ENCODE measurements at places on chromosomes 1 and 21.

- DNase-seq = no peak
Measured at GRCh38 chr1:30452170-30452569, 271.2 kb downstream of the MATN1 start.

GRCh38 chr1:3930301-3931006 lies 30.4 kb upstream of the C1orf174 start:
- DNase-seq = no peak

- DNase-seq = no peak
Measured at GRCh38 chr1:156848461-156849150, 10.3 kb downstream of the INSRR start.

GRCh38 chr1:81775510-81775909 lies 25.2 kb upstream of the ADGRL2 start:
- no peak for DNase-seq

GRCh38 chr1:203839081-203839480 lies 22.3 kb upstream of the SNRPE start:
- DNase-seq = no peak

GRCh38 chr1:205811660-205812059 lies 1.3 kb downstream of the SLC41A1 start:
- no peak for DNase-seq

DNA sequence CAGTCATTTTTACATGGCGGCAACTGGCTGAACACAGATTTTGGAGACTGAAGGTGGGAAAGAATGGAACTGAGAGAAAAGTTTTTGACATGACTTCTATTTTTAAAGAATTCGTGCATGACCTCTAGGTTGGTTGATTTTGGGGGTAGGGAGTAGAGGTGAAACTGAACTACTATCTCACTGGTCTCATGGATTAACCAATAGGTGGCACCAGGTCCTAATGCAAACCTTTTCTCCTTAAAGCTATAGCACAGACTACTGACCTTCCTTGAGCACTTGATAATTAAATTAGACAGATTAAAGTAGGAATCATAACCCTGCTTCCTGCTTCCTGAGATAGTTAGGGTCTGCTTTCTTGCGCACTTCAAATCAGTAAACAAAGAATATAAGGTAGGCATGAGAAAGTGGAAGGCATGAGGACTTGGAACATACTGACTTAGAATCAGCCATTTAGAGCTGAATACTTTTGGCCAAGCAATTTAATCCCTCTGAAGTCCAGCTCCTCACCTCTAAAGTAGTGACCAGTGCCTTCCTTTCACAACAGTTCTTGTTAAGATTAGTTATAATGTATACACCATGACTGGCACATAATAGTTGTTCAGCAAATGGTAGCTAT lies 206.0 kb downstream of the CENPF start:
- DNase-seq = no peak

GRCh38 chr1:209549443-209550205 lies 33.9 kb upstream of the CAMK1G start:
- no peak for DNase-seq

GRCh38 chr1:246875041-246876026 lies 56.4 kb downstream of the AHCTF1 start:
- DNase-seq = no peak

DNA sequence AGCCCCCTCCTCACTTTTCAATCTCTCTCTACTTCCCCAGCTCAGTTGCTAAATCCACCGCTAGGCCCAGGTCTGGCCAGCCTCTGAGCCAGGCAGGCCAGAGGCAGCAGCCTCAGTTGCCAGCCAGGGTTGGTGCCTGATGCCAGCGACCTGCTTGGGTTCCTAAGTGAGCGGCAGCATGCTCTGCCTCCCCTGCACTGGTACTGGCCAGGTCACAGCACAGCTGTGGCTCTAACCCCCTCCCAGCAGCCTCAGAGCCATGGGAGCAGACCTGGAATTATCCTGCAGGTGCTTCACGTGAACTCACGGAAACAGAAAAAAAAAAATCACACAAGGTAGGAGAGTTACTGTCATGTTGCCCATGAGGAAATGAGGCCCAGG lies 82.5 kb upstream of the ATF3 start:
- DNase-seq = no peak

DNA sequence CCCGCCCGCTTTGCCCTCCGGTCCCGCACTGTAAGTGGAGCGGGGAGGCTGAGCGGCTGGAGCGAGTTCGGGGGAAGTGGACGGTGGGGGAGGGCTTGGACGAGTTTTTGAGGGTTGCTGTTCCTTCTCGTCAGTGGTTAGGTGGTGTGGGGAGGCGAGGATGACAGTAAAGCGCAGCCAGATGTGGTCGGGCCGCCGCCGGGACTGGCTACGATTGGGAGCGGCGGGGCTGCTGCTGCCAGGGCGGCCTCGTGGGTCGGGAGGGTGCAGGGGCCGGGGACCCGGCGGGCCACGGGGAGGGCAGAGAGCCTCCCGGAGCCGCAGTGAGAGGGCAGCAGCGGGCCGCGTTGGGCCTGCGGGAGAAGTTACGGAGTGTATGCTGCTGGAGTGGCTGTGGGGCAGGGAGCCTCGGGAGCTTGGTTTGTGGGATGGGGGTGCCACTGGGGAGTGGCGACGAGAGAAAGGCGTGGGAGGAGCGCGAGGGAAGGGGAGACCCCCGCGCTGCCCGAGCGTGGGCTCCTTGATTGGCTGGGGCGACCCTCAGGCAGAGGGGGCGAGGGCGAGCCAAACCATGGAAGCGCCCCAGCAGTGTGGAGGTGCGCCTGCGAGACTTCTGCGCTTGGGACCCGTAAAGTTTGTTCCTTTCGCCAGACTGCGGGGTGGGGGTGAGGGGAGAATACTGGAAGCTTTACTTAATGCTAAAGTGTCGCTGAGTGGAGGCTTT lies 2.1 kb downstream of the ADGRL2 start:
- no peak for DNase-seq

- no peak for DNase-seq
Measured at GRCh38 chr1:61081144-61081685, 1.1 kb upstream of the NFIA start.

- DNase-seq = no peak
Measured at GRCh38 chr1:31665234-31665878, 20.7 kb upstream of the PEF1 start.

GRCh38 chr1:91559838-91560565 lies 59.4 kb downstream of the CDC7 start:
- DNase-seq = no peak

GRCh38 chr1:23178950-23179349 lies 10.3 kb upstream of the LUZP1 start:
- DNase-seq = no peak

GRCh38 chr1:162721471-162721870 lies 69.0 kb upstream of the HSD17B7 start:
- DNase-seq = no peak

- no peak for DNase-seq
Measured at GRCh38 chr1:20265250-20265649, 25.4 kb upstream of the VWA5B1 start.

DNA sequence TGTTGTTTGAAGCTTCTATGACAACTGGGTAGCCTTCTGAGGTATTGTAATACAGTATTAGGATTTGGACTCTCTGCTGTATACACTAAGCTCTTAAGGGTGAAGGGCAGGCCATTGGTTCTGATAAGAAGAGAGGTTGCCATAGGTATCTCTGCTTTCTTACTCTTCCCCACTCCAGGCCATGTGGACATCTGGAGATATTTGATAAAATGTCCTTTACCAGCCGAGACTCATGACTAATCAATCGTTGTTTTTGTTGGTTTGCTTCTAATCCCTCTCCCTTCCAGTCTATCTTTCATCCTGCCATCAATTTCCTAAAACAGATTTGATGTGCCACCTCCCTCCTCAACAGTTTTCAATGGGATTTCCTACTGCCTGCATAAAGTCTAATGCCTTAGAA lies 64.6 kb upstream of the WDR26 start:
- no peak for DNase-seq

- no peak for DNase-seq
Measured at GRCh38 chr1:24051206-24051945, 60.6 kb downstream of the MYOM3 start.

Data from DMS153 (cell line).